ENCODE measurements at places on chromosomes 6 and 20. TPM values are rescaled to one million over a fixed set of nuclear protein-coding genes. Genes with fewer than 3 reads are reported as not detected.

BPIFB1 gene
- total RNA-seq, result not detected

DYNLT2 gene
- total RNA-seq, result 1.3 TPM

PPP1R14C gene
- total RNA-seq, result 0.10 TPM

TPD52L2 gene
- total RNA-seq, result 79.3 TPM

TDP2 gene
- 15.6 TPM for total RNA-seq

POM121L2 gene
- not detected for total RNA-seq

SLC22A1 gene
- total RNA-seq, result 5.5 TPM

SLC32A1 gene
- not detected for total RNA-seq

FOXF2 gene
- total RNA-seq, result 0.52 TPM

KCNK5 gene
- total RNA-seq, result 30.1 TPM

THEMIS gene
- not detected for total RNA-seq

C4B gene
- total RNA-seq, result 1.9 TPM

OPRM1 gene
- not detected for total RNA-seq

TAB2 gene
- total RNA-seq, result 34.1 TPM

GRCh38 chr6:168373389-168373788 is 53.8 kb upstream of the DACT2 start:
- DNase-seq, result no peak

DNA sequence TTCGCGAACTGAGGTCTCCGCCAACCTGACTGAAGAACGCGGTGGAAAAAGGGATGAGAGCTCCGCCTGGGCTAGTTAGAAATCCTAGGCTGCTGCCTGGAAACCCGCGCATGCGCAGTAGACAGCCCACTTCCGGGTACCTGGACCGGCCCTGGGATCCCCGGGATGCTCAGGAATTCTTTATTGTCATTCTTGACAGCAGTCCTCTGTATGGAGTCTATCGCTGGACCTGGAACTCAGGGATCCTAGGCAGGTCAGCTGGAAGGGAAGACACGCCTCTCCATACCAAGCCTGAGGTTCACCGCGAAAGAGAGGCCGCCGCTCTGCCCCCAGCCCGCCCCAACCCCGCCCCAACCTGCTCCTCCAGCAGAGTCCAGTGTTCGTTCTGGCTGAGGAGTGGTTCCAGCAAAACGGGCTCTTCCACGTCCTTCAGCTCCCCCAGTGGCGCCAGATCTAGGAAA is 1379.2 kb upstream of the DEFB115 start:
- DNase-seq, result peak; percentile 19

GRCh38 chr6:126293891-126294524 is 45.9 kb upstream of the CENPW start:
- no peak for DNase-seq

GRCh38 chr6:130215526-130215925 is 7.2 kb downstream of the SAMD3 start:
- peak; percentile 24 for DNase-seq

DNA sequence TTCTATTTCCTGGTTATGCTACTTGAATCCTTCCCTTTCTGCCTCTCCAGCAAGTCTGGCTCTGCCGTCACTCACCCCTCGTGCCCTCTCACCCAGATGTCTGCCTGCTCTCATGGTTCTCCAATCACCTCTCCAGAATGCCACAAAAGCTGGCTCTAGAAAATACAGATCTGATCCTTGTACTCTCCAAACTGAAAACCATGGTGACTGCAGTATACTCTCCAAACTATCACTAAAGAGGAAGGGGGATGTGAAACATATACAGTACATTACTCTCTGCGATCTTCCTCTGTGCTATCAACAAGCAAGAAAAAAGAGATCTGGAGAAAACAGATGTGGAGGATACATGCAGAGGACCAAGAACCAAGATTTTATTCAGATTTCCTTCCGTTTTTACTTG is 91.1 kb downstream of the ATXN1 start:
- DNase-seq, result no peak

- no peak for DNase-seq
Measured at GRCh38 chr6:155528982-155529453, 73.4 kb upstream of the NOX3 start.

GRCh38 chr20:56752274-56752673 is 123.2 kb downstream of the TFAP2C start:
- no peak for DNase-seq

DNA sequence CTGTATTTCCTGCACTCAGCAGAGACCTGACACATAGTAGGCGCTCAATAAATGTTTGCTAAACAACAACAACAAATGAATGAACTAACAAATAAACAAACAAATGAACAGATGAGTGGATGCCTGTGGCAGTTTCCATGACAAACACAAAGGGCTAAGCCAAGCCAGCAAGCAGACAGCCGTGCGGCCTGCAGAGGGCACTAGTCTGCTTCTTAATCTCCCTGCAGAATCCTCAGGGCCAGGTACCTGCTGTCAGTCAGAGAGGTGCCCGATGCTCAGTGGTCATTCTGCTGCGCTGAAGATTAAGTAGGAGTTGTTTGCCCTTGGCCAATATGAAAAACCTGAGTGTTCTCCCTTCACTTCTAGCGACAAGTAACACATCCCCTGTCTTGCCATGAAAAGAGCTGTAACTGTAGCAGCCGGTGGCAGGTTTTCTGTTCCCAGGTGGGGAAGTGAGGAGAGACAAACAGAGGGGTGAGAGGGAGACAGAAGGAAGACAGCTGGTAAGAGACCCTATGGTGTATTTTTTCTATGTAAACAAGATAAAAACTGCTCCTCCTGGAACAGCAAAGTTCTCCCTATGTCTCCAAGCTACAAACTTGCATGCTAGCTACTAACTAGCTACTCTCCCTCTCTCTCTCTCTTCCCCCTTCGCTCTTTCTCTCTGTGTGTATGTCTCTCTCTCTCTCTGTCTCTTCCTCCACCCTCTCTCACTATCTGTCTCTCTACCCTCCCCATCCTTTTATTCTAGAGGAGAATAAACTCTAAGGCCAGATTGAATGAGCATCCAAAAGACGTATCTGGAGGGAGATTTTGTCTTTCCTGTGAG is at the start of gene MC3R:
Gene MC3R (plus strand): TSS at position 779 of the 829 bp plus-strand sequence. CDS start 112 bp downstream, outside the sequence.
- peak; percentile 11 for DNase-seq

- peak; percentile 3 for DNase-seq
Measured at GRCh38 chr6:90701146-90701781, 114.4 kb upstream of the MAP3K7 start.

DNA sequence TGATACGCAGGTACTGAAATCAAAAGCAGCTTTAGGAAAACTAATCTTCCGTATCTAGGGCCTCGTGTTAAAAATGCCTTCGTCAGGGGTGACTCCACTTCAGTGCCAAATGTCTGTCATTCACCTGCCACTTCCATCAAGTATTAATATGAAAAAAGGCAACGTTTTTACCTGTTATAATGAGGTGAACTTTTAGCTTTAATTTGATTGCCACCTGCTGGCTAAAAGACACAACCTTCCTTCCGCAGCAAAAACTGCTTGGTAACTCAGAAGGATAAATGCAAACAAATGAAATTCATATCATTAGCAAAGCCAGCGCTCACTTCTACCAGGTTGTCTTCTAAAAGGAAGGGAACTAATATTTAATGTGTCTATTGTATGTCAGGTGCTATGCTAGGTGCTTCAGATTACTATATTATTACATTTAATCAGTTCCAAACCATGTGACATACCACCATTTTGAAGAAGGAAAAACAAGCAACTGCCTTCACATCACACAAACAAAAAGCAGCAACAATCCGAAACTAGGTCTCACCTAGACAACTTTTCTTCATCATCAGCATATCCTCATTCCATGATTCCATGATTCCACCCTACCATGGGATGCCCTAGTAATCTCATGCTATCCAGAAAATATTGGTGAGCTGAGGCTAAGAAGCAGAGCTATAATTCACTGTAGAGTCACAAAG is 20.6 kb upstream of the ARHGAP18 start:
- DNase-seq, result no peak

DNA sequence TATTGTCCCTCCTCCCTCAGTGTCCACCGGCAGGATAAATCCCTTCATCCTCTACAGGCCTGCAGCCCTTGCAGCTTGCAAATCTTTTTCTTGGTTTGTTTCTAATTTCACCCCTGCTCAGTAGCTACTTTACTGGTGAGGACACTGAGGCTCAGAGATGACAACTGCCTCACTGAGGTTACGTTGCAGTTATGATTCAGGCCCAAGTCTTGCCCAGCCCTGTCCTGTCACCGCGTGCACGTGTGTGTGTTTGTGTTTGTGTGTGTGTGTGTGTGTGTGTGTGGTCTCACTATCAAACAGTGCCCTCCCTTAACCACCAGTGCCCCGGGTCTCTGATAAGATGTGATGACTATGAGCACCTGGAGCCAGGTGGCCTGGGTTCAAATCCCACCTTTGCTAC is 21.1 kb downstream of the FAM110A start:
- DNase-seq, result no peak

DNA sequence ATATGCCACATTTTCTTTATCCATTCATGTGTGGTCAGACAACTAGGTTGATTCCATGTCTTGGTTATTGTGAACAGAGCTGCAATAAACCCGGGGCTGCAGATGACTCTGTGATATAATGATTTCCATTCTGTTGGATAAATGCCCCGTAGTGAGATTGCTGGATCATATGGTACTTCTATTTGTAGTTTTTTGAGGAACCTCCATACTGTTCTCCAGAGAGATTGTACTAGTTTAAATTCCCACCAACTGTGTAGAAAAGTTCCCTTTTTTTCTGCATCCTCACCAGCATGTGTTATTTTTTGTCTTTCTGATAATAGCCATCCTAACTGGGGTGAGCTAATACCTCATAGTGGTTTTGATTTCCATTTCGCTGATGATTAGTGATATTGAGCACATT is 62.2 kb upstream of the MAP3K4 start:
- no peak for DNase-seq

DNA sequence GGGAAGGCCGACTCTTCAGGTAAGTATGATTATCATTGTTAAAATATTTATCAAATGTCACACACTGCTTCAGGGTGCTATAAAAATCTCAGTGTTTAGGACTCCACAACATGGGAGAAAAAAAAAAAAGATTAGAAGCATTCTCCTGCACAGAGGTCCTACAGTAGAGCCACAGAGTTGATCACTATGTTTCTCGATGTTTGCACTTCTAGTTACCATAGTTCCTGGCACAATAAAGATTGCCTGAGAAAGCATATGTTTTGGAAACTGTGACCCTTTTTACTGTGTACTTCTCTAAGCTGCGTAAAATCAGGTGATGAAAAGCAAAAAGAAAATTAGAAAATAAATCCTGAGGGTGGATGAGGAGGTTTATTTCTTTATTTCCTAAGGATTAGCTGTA is 269.9 kb upstream of the SYNCRIP start:
- no peak for DNase-seq

DNA sequence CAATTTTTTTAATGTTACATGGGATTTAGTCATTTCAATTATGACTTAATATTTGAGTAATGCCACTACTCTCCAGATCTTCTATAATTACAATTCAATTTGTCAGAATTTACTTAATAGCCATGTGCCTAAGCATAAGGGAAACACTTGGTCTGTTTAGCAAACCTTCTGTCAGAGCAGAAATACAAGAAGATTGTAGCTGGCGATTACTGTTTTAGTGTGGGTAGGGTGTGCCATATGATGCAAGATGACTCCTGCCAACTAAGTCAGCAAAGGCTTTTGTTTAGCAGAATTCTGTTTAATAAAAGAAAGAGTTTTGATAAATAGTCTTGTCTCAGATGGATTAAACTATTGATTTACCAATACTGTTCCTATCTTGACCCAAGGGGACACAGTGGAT is 455.4 kb downstream of the RNF144B start:
- DNase-seq, result no peak

DNA sequence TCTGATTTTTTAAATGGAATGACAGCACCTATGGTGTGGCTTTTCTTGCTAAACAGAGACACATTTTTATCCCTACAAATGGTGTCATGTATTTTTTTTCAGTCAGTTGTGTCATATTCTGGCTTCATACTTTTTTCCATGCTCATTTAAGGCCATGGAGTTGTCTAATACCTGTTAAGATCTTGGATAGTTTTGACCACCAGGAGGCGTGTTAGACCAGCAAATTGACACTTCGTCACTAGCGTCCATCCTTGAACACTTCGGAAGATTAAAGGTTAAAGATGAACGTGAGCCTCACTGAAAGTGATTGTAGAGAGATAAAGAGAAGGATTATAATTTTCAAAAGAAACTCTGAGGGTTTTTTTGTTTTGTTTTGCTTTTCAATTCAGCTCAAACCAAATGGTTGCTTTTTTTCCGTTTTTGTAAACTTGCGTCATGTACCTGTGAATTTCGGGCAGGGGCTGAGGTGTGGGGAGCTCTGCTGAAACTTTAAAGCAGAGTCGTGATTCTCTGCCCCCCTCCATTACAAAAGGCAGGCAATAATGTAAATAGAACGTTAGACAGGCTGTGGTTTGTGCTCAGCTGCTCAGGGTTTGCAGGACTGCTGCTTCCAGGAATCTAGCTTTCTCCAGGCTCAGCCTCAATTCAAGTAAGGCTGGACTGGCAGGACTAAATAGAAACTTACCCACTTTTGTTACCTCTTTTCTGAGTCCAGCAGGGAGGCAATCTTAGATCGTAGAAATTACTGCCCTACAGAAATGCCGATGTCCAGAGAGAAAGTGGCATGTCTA is 245.1 kb downstream of the FOXA2 start:
- peak; percentile 42 for DNase-seq

DNA sequence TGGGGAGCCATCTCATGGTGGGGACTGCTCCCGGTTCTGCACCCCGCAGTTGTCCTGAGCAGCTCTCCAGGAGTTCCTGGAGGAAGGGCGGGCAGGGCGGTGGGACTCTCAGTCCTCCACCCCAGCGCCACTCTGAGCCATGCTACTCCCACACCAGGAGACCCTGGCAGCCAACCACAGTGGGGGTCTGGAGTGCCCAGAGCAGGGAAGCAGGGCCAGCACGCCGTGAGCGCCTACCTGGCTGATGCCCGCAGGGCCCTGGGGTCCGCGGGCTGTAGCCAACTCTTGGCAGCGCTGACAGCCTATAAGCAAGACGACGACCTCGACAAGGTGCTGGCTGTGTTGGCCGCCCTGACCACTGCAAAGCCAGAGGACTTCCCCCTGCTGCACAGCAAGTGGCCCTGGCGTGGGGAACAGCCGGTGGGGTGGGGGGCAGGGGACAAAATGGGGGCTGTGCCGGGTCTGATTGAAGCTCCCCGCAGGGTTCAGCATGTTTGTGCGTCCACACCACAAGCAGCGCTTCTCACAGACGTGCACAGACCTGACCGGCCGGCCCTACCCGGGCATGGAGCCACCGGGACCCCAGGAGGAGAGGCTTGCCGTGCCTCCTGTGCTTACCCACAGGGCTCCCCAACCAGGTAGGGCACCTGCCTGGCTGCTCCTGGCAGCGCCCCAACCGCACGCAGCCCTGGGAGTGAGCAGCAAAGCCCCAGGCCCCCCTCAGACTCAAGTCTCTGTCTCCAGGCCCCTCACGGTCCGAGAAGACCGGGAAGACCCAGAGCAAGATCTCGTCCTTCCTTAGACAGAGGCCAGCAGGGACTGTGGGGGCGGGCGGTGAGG is 1.6 kb upstream of the TNFRSF6B start:
- DNase-seq, result peak; percentile 69

- DNase-seq, result no peak
Measured at GRCh38 chr6:89048985-89049384, 31.6 kb upstream of the PNRC1 start.
